ENCODE measurements at places on chromosomes 6 and 20.

GRCh38 chr20:31760519-31761240 is 21.6 kb downstream of the TPX2 start:
- no peak for DNase-seq

DNA sequence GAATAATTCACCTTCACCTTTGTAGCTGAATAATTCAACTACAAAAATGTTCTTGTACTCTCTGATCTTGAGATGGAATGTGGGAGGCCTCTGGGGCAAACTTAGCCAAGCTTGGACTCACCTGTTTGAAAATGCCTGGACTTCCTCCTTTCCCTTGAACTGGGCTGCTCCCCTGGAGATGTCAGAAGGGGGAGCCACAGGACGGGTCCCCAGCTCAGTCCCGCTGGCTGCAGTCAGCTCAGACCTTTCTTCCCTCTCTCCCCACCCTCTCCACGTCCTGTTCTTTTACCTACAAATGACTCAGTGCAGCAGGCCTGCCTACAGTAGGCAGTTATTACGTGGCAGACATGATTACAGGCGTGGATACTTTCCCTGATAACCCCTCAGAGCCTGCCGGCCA is 131.5 kb upstream of the RALGAPA2 start:
- DNase-seq, result no peak

- DNase-seq, result peak; percentile 21
Measured at GRCh38 chr6:112027942-112028674, 25.8 kb upstream of the CCN6 start.

- DNase-seq, result no peak
Measured at GRCh38 chr6:127570739-127571389, 6.1 kb upstream of the C6orf58 start.

GRCh38 chr6:45690846-45691245 is 313.1 kb upstream of the SUPT3H start:
- no peak for DNase-seq

- DNase-seq, result no peak
Measured at GRCh38 chr6:153117986-153118879, 12.8 kb downstream of the RGS17 start.

- no peak for DNase-seq
Measured at GRCh38 chr6:36463676-36464075, 20.9 kb downstream of the KCTD20 start.

- no peak for DNase-seq
Measured at GRCh38 chr20:37526238-37526838, 1.3 kb downstream of the BLCAP start.

DNA sequence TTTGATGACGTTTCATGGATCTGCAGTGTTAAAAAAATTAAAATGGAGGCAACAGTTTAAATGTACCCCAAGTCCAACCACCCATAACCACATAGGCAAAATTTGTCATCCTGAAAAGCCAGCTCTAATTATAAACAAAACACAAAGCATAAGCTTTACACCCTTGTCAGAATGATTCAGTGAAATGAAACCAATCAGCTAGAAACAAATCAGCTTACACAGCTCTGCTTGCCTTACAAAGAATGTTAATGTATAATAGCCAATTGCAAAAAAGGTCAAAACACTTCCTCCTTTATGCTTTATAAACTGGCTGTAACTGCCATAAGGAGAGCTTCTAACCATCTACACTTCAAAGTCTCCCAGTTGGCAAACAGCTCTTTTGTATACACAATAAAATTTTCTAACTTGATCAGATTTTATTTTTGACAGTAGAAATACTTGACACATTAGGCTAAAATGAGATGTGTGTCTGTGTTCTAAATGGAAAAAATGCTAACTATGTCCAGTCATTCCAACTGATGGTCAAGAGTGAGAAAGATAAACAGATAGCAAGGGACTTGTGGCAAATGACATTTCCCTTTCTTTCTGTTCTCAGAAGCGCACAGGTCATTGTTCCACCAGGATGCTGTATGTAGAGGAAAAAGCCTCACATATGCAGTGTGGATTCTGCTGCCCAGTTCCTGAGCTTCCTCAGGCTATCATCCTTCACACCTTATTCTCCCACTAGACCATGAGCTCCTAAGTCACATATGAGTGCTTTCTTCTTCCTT is 344.3 kb upstream of the ID4 start:
- DNase-seq, result no peak

DNA sequence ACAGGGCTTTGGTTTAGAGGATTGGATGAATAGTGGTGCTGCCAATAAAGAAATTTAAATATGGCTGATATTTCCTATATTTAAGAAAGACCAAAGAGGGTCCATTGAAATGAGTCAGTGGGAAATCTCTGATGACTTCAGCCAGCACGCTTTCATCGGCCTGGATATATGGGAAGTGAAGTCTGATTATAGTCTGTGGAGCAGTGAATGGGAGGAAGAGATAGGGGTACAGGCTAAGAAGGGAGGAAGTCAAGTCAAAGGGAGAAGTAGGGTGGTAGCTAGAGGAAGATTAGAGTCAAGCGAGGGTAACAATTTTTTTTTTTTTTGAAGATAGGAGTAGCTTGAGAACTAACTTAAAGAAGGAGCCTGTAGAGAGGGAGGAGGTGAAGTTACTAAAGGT is 22.7 kb downstream of the SLC16A10 start:
- no peak for DNase-seq

DNA sequence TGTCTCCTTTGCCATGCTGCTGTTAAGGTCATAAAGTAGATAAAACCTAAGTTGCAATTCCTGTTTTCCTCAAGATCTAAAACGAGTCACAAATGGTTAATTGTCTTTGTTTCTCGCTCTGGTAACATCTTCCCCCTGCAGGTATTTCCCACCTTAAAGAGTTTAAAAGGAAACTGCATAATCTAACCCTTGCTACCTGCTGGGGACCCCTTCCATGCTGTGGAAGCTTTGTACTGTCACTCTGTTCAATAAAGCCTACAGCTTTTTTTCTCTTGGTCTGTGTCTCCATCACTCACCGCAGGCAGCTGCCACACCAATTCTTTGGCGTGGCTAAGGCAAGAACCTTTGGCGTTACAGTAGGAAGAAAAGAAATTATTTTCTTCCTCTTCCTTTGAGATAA is 117.7 kb upstream of the GJE1 start:
- DNase-seq, result no peak

DNA sequence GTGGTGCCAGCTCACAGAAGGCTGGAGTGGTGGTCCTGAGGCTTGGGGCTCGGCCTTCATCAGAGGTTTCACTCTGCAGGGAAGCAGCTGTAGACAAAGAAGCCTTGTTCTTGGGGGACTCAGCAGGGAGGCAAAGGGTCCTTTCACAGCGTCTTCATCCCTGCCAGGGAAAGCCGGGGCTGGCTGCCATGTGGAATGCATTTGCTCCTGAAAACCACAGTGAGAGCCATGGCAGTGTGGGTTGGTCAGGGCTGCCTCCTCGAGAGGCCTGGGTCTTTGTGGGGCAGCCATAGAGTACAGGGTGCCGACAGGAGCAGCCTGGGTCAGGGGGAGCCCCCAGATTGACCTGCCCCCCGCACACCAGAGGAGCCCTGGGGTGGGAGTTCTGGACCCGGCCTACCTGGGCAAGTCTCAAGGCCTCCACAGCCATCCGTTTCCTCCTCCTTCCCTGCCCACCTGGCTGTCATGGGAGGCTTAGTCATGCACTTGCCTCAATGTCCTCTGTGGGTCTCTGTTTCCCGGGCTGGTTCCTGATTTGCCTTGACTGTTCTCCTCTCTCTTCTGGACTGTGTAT is 144.0 kb downstream of the CDC5L start:
- DNase-seq, result no peak

- no peak for DNase-seq
Measured at GRCh38 chr20:24779131-24779530, 169.9 kb upstream of the CST7 start.

DNA sequence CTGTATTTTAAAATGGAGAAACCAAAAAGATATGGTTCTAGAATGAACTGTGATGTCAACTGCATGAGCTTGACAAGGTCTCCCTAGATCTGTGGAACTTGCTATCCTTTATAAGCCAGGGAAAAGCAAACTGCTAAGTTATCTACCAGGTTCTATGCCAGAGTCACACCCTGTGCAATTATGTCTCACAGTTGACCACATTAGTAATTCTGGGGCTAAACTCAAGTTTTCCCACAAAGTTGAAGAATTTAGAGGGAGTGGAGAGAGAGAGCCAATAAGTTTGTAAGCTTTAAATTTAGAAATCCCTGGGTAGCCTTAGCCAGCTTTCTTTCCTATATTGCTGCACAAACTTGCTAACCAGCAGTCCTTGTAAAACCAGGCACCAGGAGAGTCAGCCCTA is 407.0 kb upstream of the SASH1 start:
- DNase-seq, result no peak

DNA sequence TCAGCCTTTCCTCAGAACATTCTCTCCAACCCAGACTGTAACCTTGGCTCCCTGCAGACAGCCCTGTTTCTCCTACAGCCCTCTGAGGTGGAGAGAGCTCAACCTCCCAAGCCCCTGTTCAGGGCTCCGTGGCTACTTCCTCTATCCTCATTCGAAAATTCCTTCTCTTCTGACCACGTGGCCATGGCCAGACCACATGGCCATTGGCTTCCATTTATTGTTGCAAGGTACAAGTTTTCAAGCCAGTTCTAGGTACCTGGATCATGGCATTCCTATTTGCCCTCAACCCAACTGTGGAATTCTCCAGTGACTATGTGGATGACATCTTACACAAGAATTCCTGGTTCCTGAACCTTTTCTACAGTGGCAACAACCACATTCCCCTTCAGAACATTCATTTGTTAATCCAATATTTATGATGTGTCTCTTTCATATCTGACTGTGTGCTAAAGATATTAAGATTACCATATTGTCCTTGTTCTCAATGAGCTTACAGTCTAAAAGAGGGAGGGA is 161.9 kb downstream of the GMPR start:
- DNase-seq, result no peak

GRCh38 chr6:158008864-158009113 is 27.1 kb downstream of the SYNJ2 start:
- no peak for DNase-seq

GRCh38 chr20:35739294-35740163 is 2.5 kb downstream of the RBM39 start:
- no peak for DNase-seq

DNA sequence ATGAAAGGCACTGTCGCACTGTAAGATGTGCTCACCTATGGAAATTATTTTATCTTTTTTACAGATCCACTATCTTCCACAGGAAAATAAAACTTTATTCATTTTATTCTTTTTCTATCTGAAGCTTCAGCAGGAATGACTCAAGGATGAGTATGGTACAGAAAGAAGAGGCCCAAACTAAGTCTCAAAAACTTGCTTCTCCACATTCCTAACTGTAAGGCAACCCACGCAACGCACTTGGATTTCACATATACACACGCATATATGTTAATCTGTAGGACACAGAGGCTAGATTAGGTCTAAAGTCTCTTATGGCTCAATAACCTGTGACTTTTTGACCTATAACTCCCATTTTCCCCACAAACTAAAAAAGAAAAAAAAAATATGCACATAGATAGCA is 81.9 kb downstream of the RALGAPA2 start:
- DNase-seq, result no peak

- no peak for DNase-seq
Measured at GRCh38 chr6:116536216-116536621, 9.3 kb downstream of the TRAPPC3L start.

- DNase-seq, result no peak
Measured at GRCh38 chr20:48789781-48790472, 37.9 kb downstream of the PREX1 start.

DNA sequence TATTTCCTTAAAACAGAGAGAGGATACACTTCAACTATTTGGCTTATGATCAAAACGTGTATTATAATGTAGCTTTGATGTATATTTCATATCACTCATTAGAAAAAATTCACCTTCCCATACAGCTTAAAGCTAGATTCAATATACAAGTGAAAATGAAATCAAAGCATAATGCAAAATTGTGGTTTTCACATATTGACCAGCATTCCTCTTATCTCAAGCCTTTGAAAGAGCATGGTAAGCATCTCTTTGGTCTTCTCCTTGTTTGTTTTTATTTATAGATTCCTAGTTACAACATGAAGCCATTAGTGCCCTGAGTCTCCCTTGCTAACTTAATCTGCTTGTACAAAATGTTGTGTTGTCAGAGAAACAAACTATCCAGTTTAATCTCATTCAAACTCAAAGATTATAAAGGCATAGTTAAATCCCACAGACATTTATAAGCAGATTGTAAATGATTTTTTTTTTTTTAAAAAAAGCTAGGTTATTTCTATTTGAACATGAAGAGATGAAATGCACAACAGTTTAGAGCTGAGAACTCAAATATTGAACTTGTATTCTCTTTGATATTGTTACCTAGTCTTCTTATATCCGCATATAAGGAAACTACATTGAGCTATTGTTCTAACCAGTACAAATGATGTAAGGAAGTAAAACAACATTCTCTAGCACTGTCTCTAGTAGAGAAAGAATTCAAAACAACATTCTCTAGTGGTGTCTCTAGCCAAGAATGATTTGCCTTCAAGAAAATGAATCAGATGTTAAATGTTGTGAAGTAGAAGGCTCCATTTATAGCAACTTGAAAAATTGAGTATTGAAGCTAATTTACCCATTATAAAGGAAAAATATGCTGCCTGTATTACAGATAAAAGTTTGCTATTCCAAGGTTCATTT is 31.2 kb upstream of the SMIM28 start:
- DNase-seq, result no peak

GRCh38 chr6:4487538-4487937 is 288.7 kb upstream of the CDYL start:
- DNase-seq, result no peak

DNA sequence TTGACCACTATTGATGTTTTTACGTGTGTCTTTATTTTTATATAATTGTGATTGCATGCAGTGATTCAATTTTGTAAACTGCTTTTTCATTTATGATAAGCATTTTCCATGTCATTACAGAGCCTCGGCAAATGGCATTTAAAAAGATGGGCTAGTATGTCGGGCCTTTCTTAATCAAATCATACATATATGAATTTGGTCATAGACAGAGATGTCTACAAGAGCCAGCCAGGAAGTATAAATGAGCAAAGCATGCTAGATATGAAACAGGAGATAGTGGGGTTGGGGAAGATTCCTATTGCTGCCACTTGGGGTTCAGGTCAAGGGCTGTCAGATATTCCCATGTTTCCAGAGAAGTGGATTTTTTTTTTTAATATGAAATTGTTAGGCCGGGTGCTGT is 20.0 kb downstream of the KIF3B start:
- no peak for DNase-seq

GRCh38 chr20:59010995-59011873 is 4.2 kb upstream of the CTSZ start:
- no peak for DNase-seq

DNA sequence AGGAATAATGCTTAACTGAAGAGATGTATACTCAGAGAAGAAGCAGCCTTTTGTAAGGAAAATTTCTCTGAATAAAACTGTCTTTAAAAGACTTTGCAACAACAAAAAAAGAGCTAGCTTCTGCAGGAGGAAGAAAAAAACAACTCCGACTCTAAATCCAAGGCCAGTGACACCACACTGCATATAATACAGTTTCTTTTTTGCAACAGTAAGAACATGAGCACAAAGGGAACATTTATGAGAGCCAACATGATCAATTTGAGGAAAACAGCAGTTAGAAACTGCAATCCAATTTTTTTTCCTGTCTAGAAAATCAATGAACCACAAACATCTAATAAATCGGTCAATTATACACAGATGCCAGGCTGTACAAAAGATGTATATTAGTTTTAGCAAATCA is 42.9 kb upstream of the UST start:
- no peak for DNase-seq
